Hematopoietic multipotent progenitor cell (in vitro differentiated cells): ENCODE measurements at places on chromosomes 5 and 9. TPM values are rescaled to one million over a fixed set of nuclear protein-coding genes. Genes with fewer than 3 reads are reported as not detected.

Gene OLFM1
- 0.27 TPM for total RNA-seq

GRCh38 chr5:82745016-82745415 lies 332.2 kb downstream of the TMEM167A start:
- DNase-seq: no peak

DNA sequence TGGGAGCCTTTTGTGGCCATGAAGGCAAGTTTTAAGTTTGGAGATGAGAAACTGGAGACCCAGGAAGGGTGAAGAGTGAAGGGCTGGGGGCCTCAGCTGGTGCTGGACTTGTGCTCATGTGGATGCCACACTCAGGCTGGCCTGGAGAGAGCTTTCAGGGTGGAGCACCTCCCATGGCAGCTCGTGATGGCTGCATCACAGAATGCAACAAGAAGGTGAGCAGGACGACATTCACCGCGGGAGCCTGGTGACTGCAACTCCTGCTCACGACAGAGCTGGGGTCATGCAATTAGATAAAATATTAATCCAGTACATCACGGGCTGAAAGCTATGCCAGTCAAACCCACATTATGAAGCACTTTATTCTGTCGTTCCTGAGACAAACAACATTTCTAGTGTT lies 59.7 kb downstream of the SEMA4D start:
- DNase-seq: no peak

DNA sequence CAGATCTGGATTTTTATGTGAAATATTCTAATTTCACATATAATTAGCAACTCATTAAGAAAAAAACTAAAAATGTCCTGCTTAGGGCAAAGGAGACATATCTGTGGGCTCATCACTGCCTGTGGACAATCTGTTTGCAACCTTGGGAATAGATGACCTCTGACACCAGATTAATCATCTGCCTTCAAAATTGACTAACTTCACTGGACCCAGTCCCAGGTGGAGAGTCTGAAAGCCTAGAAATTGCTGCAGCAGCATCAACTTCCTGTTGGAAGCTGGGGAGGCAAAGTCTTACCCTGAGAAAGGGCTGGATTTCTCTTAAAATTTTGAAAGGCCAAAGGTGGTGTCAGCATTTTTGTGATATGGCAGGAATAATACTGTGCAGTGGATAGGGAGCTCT lies 76.3 kb upstream of the TNC start:
- no peak for DNase-seq

- no peak for DNase-seq
These were observed 39.7 kb downstream of the DNAJB5 start for GRCh38 chr9:35029241-35029640.

Gene NEUROG1
- not detected for total RNA-seq

- DNase-seq: no peak
These were observed 65.5 kb downstream of the UNC13B start for GRCh38 chr9:35227284-35227683.

Gene C9orf50
- total RNA-seq: not detected

DNA sequence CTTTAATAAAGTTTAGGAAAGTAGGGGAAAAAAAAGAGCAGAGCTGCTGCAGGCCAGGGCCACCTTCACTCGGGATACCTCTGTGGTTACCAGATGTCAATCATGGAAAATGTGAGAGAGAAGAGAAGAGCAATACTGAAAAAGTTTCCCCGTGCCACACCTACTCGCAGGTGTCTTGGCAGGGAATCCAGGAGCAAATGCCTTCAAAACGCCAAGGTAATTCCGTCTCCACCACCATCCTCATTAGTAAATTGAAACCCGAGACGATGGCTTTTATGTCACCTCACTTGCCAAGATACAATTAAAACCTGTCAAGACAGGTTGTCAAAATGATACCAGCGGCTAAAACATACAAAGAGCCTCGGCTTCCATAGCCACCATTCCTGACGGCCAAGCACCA lies 49.7 kb downstream of the FAM81B start:
- DNase-seq: no peak

DNA sequence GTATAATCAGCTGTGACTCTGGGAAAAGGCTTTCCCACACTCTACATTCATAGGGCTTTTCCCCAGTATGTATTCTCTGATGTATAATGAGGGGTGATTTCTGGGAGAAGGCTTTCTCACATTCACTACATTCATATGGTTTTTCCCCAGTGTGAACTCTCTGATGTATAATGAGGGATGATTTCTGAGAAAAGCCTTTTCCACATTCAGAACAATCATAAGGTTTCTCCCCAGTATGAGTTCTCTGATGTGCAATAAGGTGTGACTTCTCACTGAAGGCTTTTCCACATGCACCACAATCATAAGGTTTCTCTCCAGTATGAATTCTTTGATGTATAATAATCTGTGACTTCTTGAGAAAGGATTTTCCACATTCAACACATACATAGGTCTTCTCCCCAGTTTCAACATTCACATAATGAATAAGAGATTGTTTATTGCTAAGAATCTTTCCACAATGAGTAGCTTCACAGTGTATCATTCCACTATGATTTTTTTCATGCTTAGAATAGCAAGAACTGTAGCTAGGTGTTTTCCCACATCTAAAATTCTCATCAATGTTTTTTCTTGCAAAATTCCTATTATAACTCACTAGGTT lies 26.7 kb upstream of the ZNF300 start:
- DNase-seq: no peak

GRCh38 chr5:44332285-44332971 lies 56.8 kb downstream of the FGF10 start:
- peak; percentile 30 for DNase-seq

Gene PRDM9
- under 0.01 TPM for total RNA-seq

DNA sequence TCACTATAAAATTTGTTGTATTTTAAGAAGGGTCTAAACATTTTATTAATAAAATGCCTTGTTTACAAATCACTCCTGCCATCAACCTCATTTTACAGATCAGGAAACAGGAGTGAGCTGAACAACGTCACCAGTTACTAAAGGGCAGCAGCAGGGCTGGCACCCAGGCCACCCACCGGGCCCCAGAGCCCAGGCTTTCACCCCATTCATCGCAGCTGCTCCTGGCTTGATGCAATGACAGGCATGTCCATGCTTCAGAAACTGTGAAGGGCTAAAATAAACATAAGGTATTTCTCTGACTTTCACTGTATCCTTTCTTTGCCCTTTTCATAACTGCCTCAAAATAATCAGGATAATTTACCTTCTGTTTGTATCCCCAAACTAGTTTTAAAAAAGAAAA lies 18.1 kb downstream of the MED27 start:
- no peak for DNase-seq

Gene ZNF608
- total RNA-seq: 5.9 TPM

Gene SLC34A1
- total RNA-seq: under 0.01 TPM

DNA sequence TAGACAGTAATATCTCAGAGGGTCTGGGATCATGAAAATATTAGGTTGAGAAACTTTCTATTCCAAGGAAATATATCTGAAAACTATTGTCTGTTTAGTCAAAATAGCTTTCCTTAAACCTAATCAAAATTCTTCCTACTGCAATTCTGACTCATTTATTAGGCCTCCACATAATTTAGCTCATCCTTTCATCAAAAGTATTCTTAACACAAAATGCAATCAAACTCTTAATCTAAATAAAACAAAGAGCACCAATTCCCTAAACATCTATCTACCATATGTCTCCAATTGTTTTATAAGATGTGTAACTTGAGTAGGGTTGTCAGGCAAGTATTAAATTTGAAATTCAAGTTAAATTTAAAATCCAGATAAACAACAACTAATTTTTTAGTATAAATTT lies 142.1 kb downstream of the PLK2 start:
- no peak for DNase-seq

DNA sequence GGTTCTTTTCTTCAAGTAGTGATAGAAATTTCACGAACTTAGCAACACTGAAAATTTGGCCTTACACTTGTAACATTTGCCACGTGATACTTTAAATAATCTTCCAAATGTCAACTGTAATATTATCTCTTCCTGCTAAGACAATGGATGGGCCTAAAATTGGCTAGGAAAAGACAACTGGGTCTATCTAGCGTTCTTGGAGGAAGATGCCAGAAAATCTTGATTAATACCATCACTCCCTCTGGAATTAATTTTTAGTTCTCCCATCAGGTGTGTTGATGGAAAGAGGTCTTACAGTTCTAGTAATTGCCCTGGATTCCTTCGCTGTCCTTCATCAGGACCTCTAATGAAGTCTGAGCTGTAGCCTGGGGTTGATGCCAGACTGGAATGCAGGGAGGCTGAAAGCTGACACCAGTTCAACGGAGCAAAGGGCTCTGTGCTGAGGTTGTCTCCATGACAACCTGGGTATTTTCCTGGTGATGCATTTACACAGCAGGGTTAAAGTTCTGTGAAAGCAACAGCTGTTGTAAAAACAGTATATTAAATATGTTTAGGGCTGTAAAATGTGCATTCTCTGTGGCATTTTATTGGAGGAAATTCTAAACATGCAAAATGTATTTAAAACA lies 92.3 kb downstream of the GAS1 start:
- DNase-seq: no peak

GRCh38 chr9:93893899-93894690 lies 61.1 kb downstream of the BARX1 start:
- no peak for DNase-seq

Gene BARHL1
- total RNA-seq: not detected

DNA sequence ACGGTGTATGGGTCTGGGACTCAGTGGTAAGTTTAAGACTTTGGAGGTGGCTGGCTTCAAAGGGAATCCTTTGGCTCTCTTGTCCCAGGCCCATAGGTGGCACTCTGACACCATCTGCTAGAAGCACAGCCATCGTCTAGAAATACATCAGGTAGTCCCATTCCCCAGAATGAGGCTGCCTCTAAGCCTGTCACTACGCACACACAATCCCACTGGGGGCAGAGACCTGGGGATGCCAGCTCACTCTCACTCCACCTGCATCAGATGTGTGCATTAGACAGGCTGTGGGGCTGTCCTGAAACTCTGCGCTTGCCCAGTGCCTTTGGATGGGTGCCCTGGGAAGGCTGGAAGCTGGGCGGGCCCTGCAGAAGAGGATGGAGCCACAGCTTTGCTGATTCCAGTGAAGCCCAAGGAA lies 127.5 kb upstream of the PANK3 start:
- DNase-seq: peak; percentile 58

Gene LCN15
- not detected for total RNA-seq

DNA sequence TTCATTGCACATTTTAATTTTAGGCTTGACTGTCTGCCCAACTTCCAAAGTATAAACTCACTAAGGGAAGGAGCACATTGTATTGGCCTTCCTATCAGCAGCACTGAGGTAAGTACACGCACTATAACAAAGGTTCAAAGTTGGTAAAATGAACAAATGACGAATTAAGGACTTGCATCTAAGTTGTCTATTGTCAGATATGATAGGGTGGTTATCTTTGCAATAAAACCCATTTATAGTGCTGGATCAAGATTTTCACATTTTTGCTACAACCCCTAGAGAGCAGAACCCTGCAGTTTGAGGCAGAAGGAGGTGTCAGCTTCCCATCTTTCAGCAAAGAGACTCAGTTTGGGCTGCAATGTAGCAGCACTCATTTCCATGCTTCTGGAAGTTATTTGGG lies 5.1 kb downstream of the HOMER1 start:
- no peak for DNase-seq

GRCh38 chr5:62689599-62690368 lies 111.2 kb downstream of the LRRC70 start:
- peak; percentile 3 for DNase-seq

DNA sequence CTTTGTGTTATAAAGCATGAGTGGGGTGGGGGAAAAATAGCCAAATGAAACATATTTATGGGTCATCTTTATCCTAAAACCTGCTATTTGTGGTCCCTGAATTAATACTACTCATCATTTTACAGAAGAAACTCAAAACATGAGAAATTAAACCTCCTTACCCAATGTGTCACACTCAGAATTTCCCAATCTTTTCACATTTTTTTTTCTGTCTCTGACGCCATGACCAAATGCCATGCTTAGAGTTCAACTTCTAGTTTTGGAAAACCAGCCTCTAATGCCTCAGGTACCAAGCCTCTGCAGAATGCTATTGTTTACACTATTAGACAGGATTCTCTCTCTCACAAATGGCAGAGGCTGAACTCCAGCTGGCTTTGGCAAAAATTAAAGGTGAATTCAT lies 505.5 kb upstream of the WWC1 start:
- DNase-seq: no peak

Gene MCTP1
- total RNA-seq: 16.7 TPM

GRCh38 chr5:652773-653350 lies 40.3 kb downstream of the TPPP start:
- no peak for DNase-seq
